ENCODE measurements at places on chromosomes 11 and 22. TPM values are rescaled to one million over a fixed set of nuclear protein-coding genes. Genes with fewer than 3 reads are reported as not detected.

Gene OVOL1
- not detected for total RNA-seq

Gene C22orf42
- total RNA-seq, result not detected

Gene LIF
- total RNA-seq, result 31.6 TPM

Gene PKNOX2
- total RNA-seq, result not detected

Gene MOGAT2
- not detected for total RNA-seq
